ENCODE measurements at places on chromosomes 2 and 18. TPM values are rescaled to one million over a fixed set of nuclear protein-coding genes. Genes with fewer than 3 reads are reported as not detected.
A peak's percentile ranks its signal among the peaks of the same experiment; 100 is the strongest.

DNA sequence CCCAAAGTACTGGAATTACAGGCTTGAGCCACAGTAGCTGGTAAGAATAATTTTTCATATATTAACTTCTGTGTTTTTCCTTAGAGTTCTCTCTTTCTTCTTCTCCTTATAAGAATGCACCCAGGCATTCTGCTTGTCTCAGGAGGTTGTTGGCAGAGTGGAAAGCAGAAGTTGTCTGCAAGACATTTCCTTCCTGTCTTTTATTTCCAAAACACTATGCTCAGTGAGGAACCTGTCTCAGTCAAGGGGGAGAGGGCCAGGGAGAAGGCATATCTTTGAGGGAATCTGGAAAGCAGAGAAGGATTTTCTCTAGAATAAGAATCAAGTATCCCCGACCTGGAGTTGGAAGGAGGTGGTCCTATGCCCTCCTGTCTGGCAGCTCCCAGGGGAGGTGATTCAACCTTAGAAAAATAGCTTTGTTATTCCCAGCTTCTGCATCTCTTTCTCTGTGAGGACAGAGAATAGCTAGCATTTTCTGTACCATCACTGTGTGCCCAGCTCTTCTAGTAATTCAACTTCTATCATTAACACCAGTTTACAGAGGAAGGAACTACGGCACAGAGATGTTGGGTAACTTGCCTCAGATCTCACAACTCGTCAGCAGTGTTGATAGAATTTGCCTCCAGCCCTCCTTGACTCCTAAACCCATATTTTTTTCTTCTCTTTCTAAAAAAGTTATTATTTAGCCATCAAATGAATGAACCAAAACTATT is 3.8 kb upstream of the LPIN2 start:
- H3K4me1 ChIP-seq: peaks cover 27% of the 10 kb centered on the region
- DNase-seq: no peak
- H3K36me3 ChIP-seq: no peaks in the 10 kb centered on the region
- H3K27ac ChIP-seq: peak overlapping the region; percentile 87

HRH4 gene
- total RNA-seq: not detected

DNA sequence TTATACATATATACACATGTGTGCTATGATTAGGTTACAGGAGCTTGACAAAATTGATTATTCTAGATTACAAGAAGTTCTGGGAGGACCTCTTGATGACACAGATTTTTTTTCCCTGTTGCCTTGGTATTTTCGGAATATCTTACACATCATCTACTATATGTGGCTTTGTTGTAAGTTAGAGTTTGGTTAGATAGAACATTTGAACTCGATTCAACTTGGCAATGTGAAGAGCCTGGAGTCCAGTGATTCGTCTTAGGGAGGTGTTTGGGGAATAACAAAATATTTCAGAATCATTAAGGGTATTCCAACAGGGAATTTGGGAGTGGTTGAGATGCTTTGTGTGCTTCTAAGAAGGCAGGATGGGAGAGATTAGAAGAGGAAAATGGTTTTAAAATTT is 39.3 kb upstream of the EFEMP1 start:
- H3K27ac ChIP-seq: no peak overlapping the region
- H3K4me3 ChIP-seq: no peak overlapping the region
- H3K27me3 ChIP-seq: no peaks in the 10 kb centered on the region

DNA sequence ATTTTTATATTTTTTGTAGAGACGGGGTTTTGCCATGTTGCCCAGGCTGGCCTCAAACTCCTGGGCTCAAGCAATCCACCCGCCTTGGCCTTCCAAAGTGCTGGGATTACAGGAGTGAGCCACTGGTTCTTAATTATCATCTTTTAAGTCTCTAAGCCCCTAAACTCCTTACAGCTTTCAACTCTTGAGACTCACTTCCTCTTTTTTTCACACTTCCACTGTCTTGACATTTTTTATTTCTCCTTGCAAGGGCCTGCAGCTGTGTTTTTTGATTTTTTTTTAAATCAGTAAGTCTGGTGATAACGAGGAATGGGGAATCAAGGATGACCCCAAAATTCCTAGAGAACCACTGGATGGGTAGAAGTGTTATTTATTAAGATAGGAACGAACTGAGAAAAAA is 8.6 kb upstream of the ABCB11 start:
- H3K27ac ChIP-seq: no peak overlapping the region
- no peaks in the 10 kb centered on the region for H3K36me3 ChIP-seq
- DNase-seq: no peak
- no peak overlapping the region for H3K4me3 ChIP-seq
- no peaks in the 10 kb centered on the region for H3K4me1 ChIP-seq

ZBTB7C gene
- total RNA-seq: 28.1 TPM

GRCh38 chr2:9673914-9674481 is 43.2 kb upstream of the YWHAQ start:
- H3K4me3 ChIP-seq: no peak overlapping the region
- H3K27me3 ChIP-seq: no peaks in the 10 kb centered on the region
- DNase-seq: no peak
- no peaks in the 10 kb centered on the region for H3K36me3 ChIP-seq
- H3K27ac ChIP-seq: no peak overlapping the region

GRCh38 chr18:11808001-11808855 is 43.0 kb upstream of the CHMP1B start:
- H3K4me3 ChIP-seq: no peak overlapping the region
- H3K27ac ChIP-seq: no peak overlapping the region
- no peaks in the 10 kb centered on the region for H3K36me3 ChIP-seq
- H3K27me3 ChIP-seq: no peaks in the 10 kb centered on the region

GRCh38 chr2:188978291-188979081 is 4.3 kb downstream of the COL3A1 start:
- no peak for DNase-seq
- H3K27me3 ChIP-seq: no peaks in the 10 kb centered on the region
- H3K4me1 ChIP-seq: peaks cover 2% of the 10 kb centered on the region
- H3K27ac ChIP-seq: peak overlapping the region; percentile 59
- H3K36me3 ChIP-seq: no peaks in the 10 kb centered on the region
- no peak overlapping the region for H3K4me3 ChIP-seq

VAPA gene
- 480 TPM for total RNA-seq

DNA sequence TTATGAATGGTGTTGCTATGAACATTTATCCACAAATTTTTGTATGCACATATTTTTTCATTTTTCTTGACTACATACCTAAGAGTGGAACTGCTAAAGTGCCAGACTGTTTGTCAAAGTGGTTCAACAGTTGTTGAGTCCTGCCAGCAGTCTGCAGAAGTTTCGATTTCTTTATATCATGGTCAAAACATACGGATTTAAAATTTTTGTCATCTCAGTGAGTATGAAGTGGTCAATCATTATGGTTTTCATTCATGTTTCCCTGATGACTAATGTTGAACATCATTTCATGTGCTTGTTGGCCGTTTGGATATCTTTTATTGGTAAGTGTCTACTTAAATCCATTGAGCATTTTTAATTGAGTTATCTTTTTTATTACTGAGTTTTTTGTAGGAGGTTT is 39.2 kb downstream of the CCDC138 start:
- H3K27me3 ChIP-seq: no peaks in the 10 kb centered on the region
- no peaks in the 10 kb centered on the region for H3K36me3 ChIP-seq

DNA sequence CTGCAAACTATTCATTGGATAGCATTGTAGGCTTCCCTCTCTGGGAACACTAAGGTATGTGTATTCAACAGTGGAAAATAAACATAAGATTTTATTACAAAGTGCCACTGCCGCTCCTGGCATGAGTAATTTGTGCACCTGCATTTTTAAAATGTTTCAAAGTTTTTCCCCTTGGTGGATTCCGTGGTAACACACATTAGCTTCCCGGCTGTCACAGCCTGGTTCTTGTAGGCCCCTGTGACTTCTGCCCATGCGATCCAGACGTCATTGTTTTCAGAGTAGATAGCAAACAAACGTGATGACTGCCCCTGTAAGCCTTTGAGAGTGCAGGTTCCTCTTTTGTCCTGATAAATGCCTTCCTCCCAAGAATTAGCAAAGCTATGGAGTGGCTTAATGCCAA is 421.0 kb downstream of the ZNF521 start:
- no peaks in the 10 kb centered on the region for H3K27me3 ChIP-seq
- no peak overlapping the region for H3K27ac ChIP-seq
- H3K36me3 ChIP-seq: no peaks in the 10 kb centered on the region
- no peaks in the 10 kb centered on the region for H3K4me1 ChIP-seq
- no peak for DNase-seq
- H3K4me3 ChIP-seq: no peak overlapping the region

- H3K27me3 ChIP-seq: no peaks in the 10 kb centered on the region
- no peak overlapping the region for H3K4me3 ChIP-seq
- no peak for DNase-seq
- peak overlapping the region; percentile 71 for H3K27ac ChIP-seq
These were observed 69.0 kb downstream of the REV1 start for GRCh38 chr2:99420751-99421299.

DNA sequence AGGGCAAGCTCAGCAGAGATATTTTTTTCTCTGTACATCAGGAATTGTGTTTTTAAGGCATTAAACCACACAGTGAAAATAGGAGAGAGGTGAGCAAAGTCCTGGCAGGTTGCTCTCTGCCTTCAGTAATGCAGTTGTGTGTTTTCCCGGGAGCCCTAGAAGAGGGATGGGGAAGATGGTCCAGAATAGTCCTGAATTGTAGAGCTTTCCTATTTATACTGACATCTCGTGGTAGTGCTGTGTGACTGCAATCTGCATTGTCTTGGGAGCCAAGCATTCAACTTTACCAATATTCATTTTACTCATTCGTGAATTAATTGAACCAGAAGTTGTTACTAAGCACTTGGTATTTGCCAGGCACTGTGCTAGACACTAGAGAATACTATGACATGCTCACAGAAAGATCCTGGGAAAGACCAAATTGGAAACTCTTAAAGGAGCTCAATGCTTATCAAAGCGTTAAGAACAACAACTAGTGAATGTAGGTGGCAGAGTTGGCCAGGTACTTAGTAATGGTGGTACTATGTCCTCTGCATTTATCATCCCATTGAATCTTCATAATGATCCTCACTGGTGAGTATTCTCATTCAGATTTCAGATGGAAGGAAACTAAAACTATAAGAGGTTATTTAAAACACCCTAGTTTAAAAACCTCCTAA is 214.6 kb downstream of the TRIB2 start:
- H3K4me1 ChIP-seq: peaks cover 19% of the 10 kb centered on the region
- no peaks in the 10 kb centered on the region for H3K27me3 ChIP-seq
- H3K27ac ChIP-seq: no peak overlapping the region
- no peak overlapping the region for H3K4me3 ChIP-seq
- no peak for DNase-seq

DNA sequence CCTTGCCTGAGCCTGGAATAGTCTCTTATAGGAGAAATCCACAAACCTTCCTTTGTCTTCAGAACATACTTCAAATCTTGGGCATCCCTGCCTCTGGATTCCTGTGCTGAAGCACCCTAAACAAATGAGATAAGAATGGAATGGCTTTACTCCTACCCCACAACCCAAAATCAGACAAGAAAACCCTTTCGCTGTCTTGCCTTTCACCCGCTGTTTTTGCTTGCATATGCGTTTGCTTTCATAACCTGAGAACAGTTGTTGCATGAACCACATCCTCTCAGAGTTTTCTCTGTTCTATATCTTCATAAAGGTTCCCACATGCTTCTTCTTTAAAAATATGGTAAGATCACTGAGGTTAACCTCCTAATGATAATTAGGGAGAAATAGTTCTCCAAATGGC is 132.1 kb upstream of the MAP3K20 start:
- H3K27me3 ChIP-seq: no peaks in the 10 kb centered on the region
- peaks cover 29% of the 10 kb centered on the region for H3K4me1 ChIP-seq
- no peak overlapping the region for H3K27ac ChIP-seq
- no peak for DNase-seq
- H3K4me3 ChIP-seq: no peak overlapping the region

GRCh38 chr2:67050622-67051021 is 346.5 kb upstream of the ETAA1 start:
- no peaks in the 10 kb centered on the region for H3K27me3 ChIP-seq
- DNase-seq: no peak
- peaks cover 15% of the 10 kb centered on the region for H3K4me1 ChIP-seq
- H3K4me3 ChIP-seq: no peak overlapping the region
- no peaks in the 10 kb centered on the region for H3K36me3 ChIP-seq

REG3G gene
- total RNA-seq: 7.1 TPM

- peaks cover 6% of the 10 kb centered on the region for H3K4me1 ChIP-seq
- no peaks in the 10 kb centered on the region for H3K36me3 ChIP-seq
- H3K27ac ChIP-seq: no peak overlapping the region
- DNase-seq: no peak
- H3K27me3 ChIP-seq: no peaks in the 10 kb centered on the region
These were observed 15.4 kb downstream of the PECR start for GRCh38 chr2:216066230-216066629.

GRCh38 chr2:235025800-235026536 is 74.2 kb downstream of the SH3BP4 start:
- H3K4me3 ChIP-seq: no peak overlapping the region
- peak; percentile 82 for DNase-seq
- H3K36me3 ChIP-seq: no peaks in the 10 kb centered on the region
- no peak overlapping the region for H3K27ac ChIP-seq
- H3K27me3 ChIP-seq: no peaks in the 10 kb centered on the region
- H3K4me1 ChIP-seq: peaks cover 20% of the 10 kb centered on the region

DNA sequence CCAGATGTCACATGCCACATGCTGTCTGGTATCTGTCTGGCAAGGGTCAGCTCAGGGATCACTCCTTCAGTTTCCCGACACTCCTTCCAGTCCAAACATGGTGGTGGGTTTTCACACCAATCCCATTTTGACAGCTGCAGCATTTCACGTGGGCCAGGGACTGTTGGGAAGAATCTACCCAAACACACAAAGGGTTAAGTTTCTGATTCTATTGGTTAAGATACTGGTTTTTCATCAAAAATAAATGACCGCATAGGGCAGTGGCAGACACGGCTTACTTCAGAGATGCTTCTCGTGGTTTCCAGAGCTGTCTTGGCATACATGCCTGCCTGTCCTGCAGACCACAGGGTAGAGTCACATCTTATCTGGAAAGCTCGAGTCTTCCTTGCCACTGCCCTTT is 79.7 kb downstream of the PSMG2 start:
- no peak overlapping the region for H3K4me3 ChIP-seq
- DNase-seq: no peak
- no peak overlapping the region for H3K27ac ChIP-seq
- no peaks in the 10 kb centered on the region for H3K27me3 ChIP-seq
- no peaks in the 10 kb centered on the region for H3K4me1 ChIP-seq

- no peak for DNase-seq
- no peak overlapping the region for H3K4me3 ChIP-seq
- H3K4me1 ChIP-seq: no peaks in the 10 kb centered on the region
- no peaks in the 10 kb centered on the region for H3K27me3 ChIP-seq
- no peak overlapping the region for H3K27ac ChIP-seq
These were observed 536.0 kb downstream of the TNS1 start for GRCh38 chr2:217466805-217467204.

COA5 gene
- total RNA-seq: 18.9 TPM

DNA sequence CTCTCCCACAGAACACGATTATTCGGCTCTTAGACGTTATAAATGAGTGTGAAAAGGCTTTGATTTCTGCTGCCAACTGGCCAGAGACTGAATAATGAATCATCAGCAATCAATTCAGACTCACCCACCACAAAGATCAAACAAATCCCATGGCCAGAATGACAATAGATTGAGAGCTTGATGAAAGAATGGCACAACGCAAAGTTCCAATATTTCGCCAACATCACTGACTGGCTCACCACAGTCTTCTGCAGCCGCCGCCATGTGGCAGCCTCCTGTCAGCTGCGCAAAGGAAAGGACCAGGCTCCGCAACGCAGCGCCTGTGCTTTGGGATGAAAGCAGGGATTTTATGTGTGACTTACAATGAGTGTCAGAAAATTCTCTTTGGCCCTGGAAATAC is 104.4 kb upstream of the SOX11 start:
- no peak for DNase-seq
- no peak overlapping the region for H3K27ac ChIP-seq
- H3K4me3 ChIP-seq: no peak overlapping the region
- H3K36me3 ChIP-seq: no peaks in the 10 kb centered on the region
- H3K4me1 ChIP-seq: no peaks in the 10 kb centered on the region

NMUR1 gene
- 1.6 TPM for total RNA-seq

GRCh38 chr2:120740765-120741524 is 5.3 kb downstream of the GLI2 start:
- H3K36me3 ChIP-seq: no peaks in the 10 kb centered on the region
- H3K4me1 ChIP-seq: peaks cover 12% of the 10 kb centered on the region

ASPRV1 gene
- total RNA-seq: 1.8 TPM

SLC30A3 gene
- 1.4 TPM for total RNA-seq
